ENCODE measurements at places on chromosomes 16 and 17.

- DNase-seq, result no peak
Observed at GRCh38 chr17:50693036-50693682, 14.6 kb downstream of the ANKRD40 start.

GRCh38 chr17:36024106-36024869 lies 6.5 kb upstream of the CCL23 start:
- no peak for DNase-seq

- DNase-seq, result no peak
Observed at GRCh38 chr16:78794581-78795250, 695.3 kb downstream of the WWOX start.

GRCh38 chr16:16116841-16117240 lies 106.5 kb downstream of the ABCC6 start:
- no peak for DNase-seq

GRCh38 chr17:43542859-43543258 lies 3.3 kb downstream of the ETV4 start:
- no peak for DNase-seq

- DNase-seq, result no peak
Observed at GRCh38 chr16:13041646-13042290, 140.4 kb downstream of the SHISA9 start.

- no peak for DNase-seq
Observed at GRCh38 chr16:30439720-30440348, 5.8 kb downstream of the SEPHS2 start.

DNA sequence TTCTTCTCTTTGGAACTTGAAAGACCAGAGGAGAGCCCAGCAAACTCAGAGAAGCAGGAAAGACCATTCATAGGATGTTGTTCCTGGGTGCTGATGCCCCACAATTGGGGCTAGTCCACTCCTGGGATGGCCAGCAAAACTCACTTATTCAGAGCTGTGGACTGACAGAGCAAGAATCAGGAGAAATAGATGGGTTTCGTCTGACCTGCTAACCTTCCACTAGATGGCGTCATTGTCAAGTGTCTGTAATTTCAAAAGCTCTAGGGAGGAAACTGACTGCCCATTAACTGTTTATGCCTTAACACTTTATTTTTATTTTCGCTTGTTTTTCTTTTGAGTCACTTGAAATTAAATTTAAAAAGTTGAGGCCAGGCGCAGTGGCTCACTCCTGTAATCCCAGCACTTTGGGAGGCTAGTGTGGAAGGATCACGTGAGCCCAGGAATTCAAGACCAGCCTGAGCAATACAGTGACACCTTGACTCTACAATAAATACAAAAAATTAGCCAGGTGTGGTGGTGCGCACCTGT lies 28.7 kb upstream of the MILR1 start:
- DNase-seq, result peak; percentile 80

DNA sequence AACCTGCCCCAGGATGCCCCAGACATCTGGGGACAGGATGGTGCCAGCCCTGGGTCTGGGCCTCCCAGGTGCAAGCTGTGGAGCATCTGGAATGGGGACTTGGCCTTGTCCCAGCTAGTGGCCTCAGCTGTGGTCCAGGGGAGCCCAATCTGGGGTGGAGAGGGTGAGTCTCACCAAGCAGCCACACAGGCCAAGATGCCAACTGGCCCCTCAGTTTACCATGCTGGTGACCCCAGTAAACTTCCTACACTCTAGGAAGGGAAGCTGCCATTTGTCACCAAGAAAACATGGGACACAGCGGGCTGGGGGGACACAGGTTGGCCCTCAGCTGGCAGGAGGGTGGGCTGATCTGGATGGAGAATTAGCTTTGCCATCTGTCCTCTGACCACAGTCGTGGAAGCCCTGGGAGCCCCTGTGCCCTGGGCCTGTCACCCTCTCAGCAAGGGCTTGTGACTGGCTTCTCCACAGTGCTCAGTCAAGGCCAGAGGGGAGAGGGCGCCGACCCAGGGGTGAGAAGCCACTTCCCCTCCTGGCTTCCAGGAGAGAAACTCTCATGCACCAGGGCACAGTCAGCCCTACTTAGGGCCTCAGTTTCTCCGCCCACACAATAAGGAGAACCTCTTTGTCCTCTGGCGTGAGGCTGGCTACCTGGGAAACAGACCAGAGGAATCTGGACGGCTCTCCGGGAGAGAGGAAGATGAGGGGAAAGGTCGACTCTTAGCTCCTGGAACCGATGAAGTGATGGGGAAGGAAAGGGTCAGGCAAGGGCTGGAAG lies 126.4 kb upstream of the SMURF2 start:
- no peak for DNase-seq

DNA sequence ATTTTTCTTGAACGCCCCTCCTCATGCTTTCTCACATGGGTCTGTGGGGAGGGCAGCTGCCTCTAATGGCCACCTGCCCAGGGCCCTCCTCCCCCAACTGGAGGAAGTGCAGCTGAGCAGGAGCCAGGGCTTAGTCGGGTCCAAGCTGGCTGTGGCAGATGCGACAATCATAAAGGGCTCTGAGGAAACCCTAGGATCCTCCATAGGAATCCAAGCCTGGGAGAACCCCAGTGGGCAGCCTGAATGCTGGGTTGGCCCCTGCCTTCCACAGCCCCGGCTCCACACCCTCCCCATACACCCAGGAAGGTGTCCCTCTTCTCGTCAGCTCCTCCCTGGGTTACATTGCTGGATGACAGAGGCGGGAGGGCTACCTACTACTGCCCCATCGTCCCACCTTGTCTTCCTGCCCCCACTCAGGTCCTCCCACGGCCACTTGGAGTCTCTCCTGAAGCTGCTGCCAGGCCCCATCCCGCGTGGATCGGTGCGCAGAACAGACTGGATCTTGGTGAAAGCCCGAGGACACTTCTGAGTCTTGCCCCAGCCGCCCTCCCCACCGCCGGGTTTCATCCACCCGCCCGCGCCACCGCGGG lies 15.6 kb upstream of the CBFB start:
- no peak for DNase-seq

DNA sequence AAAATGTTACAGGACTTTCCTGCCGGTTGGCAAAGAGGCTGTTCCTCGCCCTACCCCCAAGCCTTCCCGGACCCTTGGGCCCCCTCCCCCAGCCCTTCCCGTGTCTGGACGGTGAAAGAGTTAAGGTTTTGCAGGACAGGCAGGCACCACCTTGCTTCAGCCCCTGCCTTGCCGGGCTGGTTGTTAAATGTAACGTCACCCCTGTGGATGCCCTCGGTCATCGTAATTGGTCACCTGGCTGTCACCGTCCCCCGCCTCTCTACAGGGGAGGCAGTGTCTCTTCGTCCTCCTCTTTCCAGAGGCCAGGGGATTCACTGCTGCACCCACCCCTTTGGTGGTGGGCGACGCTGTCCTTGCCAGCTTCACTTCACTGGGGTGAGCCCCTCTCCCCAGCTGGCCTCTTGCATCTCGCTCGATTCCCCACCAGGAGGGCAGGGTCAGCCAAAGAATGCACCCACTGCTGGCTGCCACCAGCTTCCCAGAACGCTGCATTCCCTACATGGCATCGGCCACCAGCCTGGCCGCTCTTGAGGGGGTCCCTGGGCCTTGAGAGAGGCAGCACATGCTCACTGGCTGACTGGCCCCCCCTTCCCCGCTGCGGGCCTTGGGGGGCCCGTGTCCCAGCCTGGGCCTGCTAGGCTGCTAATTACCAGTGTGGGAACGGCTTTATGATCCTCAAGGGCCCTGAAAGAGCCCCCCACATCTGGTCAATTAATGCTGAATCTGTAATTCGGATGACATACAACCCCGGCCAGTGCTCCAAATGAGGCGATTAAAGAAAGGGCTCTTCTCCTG lies 25.2 kb upstream of the GSE1 start:
- DNase-seq, result no peak

DNA sequence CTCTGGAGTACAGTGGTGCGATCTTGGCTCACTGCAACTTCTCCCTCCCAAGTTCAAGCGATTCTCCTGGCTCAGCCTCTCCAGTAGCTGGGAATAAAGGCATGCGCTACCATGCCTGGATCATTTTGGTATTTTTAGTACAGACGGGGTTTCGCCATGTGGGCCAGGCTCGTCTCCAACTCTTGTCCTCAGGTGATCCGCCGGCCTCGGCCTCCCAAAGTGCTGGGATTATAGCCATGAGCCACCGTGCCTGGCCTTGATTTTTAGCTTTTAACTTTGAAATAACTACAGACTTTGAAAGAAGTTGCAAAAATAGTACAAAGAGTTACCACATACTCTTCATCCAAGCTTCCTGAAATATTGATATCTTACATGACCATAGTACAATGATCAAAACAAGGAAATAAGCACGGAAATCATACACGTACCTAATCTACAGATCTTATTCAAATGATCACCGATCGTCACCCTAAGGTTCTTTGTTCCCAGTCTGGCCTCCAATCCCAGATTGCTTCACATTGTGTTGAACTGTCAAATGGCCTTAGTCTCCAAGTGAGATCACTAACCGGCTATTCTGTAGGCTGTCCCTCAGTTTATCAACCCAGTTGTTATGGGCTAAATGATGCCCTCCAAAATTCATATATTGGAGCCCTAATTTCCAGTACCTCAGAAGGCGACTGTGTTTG lies 18.4 kb downstream of the NPIPA1 start:
- DNase-seq, result no peak

GRCh38 chr17:78040440-78041385 lies 82.2 kb downstream of the TNRC6C start:
- DNase-seq, result no peak

DNA sequence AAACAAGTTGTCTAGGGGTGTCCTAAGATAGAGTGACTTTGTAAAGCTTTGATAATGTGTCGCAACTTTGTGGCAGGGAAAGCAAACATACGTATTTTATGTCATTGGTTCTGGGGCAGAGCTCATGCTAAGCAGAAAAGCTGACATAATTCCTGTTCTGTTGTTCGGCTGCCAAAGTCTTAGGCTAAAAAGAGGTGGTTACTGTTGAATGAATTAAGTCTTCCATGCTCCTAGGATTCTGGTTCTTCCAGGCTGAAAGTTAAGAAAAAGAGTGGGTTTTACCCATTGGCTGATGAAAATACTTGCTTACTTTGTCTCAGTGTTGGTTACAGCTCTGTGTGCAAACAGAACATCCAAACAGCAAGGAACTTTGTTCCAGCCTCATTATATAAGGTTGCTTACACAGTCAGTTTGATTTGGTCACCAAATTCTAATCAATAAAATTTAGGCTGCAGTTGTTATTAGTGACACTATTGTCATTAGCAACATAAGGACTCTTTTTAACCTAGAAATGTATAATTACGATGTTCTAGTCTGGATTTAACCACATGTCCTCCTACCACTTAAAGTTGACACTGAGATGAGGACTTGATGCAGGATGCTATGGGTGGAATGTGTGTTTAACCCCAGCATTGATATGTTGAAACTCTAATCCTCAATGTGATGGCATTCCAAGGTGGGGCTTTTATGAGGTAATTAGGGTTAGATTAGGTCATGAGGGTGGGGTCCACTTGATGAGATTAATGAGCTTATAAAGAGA lies 114.0 kb upstream of the GOT2 start:
- no peak for DNase-seq

GRCh38 chr17:8964801-8965393 lies 610 bp downstream of the PIK3R5 start:
- peak; percentile 44 for DNase-seq

GRCh38 chr17:16189791-16190348 lies 25.5 kb downstream of the NCOR1 start:
- DNase-seq, result no peak

DNA sequence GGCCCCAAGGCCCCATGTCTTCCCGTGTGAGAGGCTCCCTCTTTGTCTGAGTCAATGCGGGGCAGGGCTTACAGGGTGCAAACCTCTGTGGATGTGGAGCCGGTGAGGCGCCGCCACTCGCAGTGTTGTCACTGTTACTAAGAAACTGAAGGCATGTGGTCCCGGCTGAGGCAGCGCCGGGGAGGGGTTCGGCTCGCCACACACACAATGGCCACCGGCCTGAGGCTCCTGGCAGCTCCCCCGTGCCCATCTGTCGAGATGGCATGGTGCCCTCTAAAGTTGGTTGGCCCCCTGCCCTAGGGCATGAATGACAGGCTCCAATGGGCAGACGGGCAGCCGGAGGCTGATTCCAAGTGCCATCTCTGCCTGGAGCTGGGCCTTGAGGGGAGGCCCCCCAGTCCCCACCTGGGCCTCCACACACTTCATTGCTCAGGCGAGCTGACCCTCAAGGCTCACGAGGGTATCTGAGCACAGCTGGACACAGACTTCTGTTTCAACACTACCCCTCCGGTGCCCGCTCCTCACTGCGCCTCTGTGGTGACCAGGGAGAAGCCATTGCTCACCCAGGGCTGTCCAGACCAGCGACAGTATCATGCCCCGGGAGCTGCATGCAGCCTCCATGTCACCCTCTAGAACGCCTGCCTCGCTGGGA lies 137.2 kb downstream of the C16orf78 start:
- DNase-seq, result no peak

GRCh38 chr17:31297090-31297489 lies at the start of gene OMG:
TSS of gene OMG (minus strand) at chr17:31297239. CDS start at chr17:31296331, 908 bp downstream.
- DNase-seq, result no peak

GRCh38 chr17:7322520-7323194 lies 6.5 kb downstream of the NEURL4 start:
- DNase-seq, result no peak

- no peak for DNase-seq
Observed at GRCh38 chr17:42284566-42284965, 3.7 kb upstream of the STAT5A start.

DNA sequence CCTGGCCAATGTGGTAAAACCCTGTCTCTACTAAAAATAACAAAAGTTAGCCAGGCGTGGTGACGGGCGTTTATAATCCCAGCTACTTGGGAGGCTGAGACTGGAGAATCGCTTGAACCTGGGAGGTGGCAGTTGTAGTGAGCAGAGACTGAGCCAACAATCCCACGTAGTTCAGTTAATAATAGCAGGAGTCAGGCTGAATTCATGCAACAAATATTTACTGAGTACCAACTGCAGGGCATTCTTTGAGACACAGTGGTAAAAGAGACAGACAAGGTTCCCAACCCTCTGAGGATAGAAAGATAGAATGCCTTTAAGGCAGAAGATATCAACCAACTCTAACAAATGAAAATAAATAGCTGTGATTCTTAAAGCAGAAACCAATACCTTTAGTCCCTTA lies 39.1 kb downstream of the SPOP start:
- DNase-seq, result no peak

DNA sequence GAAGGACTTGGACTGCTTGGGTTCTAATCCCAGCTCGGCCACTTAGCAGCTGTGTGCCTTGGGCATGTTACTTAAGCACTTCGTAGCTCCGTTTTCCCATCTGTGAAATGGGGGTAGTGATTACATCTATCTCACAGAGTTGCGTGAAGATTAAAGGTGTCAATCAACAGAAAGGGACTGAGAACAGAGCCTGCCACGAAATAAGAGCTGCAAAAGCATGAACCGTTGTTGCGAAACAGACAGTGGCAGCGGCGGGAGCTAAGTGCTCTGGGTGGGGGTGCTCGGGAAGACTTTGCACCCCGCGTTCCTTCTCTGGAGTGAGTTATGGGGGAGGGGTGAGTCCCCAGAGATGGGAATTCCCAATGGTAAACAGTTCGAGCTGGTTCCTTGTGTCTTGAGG lies 79.6 kb upstream of the LHX1 start:
- DNase-seq, result no peak

- DNase-seq, result no peak
Observed at GRCh38 chr17:52410781-52411180, 252.3 kb upstream of the CA10 start.

Measured in KBM-7 (cell line).